ENCODE measurements at places on chromosomes 16 and 17. TPM values are rescaled to one million over a fixed set of nuclear protein-coding genes. Genes with fewer than 3 reads are reported as not detected.

GRCh38 chr17:32142038-32142856 is at the start of gene RHOT1:
Gene RHOT1 (plus strand): TSS chr17:32142502. CDS start chr17:32142693, 191 bp downstream.
- DNase-seq = peak; percentile 78

GRCh38 chr16:17333229-17333628 is 137.5 kb downstream of the XYLT1 start:
- no peak for DNase-seq

- DNase-seq = no peak
Measured at GRCh38 chr17:81045590-81046095, 10.7 kb downstream of the BAIAP2 start.

DNA sequence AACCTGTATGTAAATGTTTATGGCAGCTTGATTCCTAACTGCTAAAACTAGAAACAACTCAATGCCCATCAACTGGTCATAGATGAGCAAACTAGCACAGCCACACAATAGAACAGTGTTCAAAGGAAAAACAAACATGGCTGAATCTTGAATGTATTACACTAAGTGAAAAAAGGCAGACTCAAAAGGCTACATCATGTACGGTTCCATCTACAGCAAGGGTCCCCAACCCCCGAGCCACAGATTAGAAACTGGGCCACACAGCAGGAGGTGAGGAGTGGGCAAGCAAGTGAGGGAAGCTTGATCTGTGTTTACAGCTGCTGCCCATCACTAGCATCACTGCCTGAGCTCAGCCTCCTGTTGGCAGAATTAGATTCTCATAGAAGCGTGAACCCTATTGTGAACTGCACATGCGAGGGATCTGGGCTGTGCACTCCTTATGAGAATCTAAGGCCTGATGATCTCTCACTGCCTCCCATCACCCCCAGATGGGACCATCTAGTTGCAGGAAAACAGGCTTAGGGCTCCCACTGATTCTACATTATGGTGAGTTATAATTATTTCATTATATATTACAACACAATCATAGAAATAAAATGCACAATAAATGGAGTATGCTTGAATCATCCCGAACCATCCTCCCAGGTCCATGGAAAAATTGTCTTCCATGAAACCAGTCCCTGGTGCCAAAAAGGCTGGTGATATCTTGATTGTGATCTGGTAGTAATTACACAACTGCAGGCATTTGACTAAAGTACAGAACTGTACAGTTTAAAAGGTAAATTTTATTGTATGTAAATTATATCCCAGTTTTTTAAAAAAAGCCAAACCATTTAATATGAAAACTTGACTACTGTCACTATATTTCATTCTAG is 7.7 kb downstream of the CEP20 start:
- no peak for DNase-seq

GRCh38 chr16:85261204-85261603 is 148.9 kb upstream of the CIBAR2 start:
- no peak for DNase-seq

DNA sequence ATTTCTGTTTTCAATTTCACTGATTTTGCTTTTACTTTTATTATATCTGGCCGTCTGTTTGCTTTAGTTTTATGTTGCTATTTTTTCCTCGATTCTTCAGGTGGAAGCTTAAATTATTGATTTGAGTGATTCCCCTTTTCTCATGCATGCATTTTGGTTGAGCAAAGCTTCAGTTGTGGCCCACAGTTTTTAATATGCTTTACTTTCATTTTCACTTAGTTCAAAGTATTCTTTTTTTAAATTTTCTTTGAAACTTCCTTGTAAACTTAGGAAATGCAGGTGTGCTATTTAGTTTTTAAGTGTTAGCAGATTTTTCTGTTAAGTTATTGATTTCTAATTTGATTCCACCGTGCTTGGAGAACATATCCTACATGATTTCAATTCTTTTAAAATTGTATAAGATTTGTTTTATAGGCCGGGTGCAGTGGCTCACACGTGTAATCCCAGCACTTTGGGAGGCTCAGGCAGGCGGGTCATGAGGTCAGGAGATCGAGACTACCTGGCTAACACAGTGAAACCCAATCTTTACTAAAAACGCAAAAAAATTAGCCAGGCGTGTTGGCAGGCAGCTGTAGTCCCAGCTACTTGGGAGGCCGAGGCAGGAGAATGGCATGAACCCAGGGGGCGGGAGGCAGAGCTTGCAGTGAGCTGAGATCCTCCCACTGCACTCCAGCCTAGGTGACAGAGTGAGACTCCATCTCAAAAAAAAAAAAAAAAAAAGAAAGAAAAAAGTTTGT is 531.2 kb downstream of the KIF2B start:
- DNase-seq = no peak

- DNase-seq = no peak
Measured at GRCh38 chr17:65609749-65610148, 48.3 kb upstream of the AXIN2 start.

GRCh38 chr16:27439271-27440018 is 37.5 kb downstream of the IL21R start:
- DNase-seq = no peak

DNA sequence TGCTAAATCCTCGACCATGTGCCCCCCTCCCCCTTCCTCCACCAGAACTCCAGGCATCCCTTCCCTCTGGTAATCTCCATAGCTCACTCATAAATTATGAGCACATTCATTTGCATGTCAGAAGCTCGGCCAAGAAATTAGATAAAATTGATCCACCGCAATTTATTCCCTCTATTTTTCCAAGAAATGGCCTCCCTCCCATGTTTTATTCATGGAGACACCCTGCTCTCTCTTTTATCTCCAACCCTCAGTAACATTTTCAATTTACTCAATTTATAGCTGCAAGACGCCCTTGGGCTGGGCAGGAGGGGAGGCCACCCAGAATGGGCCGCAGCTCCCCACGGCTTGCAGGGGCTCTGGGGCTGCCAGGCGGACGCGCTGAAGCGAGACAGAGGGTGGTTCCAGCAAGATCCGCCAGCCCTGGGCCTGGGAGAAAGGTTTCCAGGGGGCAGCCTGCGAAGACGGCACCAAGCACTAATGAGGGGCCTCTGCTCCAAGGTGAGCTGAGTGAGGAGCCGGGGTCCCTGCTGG is 54.7 kb upstream of the ZNF423 start:
- DNase-seq = no peak

DNA sequence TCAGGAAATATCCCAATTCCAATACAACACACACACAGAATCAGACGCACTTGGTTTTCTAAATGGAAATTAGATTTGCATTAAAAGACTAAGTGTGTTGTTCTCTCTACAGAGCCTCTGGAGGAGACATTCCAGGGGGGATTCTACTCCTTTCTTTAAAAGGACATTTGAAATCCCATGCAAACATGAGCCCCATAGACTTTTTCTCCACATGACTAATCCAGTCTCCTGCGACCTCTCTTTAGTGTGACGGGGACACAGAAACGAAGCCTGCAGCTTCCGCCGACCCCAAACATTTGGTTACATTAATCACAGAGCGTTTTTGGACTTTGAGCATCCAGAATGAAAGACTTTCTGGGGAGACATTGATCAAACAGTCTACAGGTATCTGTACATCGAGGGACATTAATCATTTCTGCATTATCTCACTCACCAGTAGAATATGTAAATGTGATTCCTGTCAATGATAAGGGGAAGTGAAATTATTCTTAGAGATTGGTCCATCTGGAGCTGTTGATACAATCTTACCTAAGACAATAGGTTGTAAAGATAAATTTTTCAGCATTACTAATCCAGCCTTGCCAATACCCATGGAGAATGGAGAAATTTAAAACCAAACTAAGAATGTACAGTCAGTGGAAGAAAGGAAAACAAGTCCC is 103.4 kb upstream of the IRX3 start:
- no peak for DNase-seq

The AATK gene
- 5.4 TPM for total RNA-seq

- DNase-seq = peak; percentile 55
Measured at GRCh38 chr16:22674832-22675191, 139.2 kb upstream of the HS3ST2 start.

The PIGQ gene
- total RNA-seq = 20.8 TPM

The NTN1 gene
- 142 TPM for total RNA-seq

The ABCC6 gene
- total RNA-seq = 0.52 TPM

The C1QL1 gene
- total RNA-seq = 3.6 TPM

The TSPAN10 gene
- not detected for total RNA-seq

- DNase-seq = no peak
Measured at GRCh38 chr17:48551214-48551555, 6.3 kb upstream of the HOXB2 start.

- no peak for DNase-seq
Measured at GRCh38 chr17:57724729-57725125, 20.4 kb downstream of the CCDC182 start.

DNA sequence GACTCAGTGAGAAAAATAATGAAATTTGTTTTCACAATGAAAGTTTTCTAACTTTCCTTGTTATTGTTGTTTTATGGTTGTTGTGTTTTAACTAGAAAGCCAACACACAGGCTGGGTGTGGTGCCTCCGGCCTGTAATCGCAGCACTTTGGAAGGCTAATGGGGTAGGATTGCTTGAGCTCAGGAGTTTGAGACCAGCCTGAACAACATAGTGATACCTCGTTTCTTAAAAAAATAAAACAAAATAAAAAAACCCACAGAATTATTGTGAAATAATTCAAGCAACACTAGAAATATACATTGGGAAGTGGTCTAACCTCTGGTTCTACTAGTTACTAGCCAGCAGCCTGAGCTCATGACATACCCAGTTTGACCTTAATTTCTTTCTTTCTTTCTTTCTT is 630 bp downstream of the MILR1 start:
- no peak for DNase-seq

The PLA2G10 gene
- not detected for total RNA-seq

The OR1A1 gene
- not detected for total RNA-seq

DNA sequence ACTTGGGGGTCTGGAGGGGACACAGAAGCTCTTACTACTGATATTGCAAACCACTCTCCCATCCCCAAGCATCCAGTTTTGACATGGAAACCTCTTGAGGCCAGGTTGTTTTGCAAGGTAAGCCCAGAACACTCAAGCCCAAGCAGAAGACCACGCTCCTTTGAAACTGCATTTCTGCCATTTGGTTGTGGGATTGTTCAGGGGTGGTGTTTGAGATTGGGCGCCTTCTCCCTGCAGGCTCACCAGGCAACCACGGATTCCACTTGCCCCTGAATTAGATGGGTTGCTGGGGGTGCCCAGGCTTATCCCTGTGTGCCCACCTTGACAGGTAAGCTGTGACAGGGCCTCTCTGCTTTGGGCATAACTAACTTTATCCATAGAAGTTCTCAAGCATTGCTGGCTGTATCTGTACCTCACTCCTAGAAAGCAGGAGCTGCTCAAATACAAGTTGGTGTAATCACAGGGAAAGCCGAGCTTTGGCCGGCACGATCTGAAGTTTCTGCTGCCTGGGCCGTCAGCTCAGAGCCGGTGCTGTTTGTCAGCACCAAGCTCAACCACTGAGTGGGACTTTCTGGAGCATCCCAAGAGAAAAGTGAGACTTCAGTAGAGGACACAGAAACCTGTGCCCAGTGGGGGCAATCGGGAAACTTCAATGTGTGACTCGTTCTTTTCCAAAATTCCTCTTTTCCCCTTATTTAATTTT is 93.6 kb downstream of the CYLD start:
- no peak for DNase-seq

GRCh38 chr16:13873835-13874438 is 46.0 kb upstream of the ERCC4 start:
- DNase-seq = no peak

DNA sequence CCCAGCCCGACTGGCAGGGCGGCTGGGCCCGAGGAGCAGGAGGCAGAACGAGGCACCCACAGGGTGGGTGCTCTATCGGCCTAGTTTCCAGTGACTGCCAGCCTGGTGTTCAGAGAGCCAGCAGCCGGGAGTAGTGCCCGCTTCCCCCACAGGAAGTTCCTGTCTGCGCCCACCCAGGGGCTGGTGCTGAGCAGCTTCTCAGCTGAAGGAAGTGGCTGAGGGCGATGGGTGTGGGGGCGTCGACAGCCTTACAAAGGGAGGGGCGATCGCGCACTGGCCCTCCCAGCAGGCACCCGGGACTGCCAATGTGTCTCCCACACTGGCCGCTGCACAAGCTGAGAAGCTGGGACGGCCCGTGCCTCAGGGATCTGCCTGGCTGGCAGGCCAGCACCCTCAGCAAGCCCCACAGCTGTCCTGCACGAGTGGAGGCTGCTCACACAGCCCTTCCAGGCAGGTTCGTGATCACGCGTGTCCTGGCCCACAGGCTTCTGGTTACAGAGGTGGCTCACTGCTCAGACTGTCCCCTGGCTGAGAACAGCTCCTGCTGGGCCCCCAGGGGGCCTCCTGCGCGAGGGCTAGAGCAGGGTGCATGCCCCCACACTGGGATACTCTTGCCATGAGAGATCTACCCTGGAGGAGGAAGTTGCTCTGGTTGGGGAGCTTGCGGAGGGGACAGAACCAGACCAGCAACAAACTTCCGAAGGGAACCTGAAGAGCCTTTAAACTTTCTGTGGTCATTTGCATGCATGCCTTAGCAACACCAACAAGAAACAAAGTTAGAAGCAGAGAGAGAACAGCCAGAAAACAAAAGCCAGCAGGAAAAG is 2.5 kb downstream of the RNF166 start:
- no peak for DNase-seq

The KCNJ16 gene
- not detected for total RNA-seq

The HOXB1 gene
- not detected for total RNA-seq

The SUMO2 gene
- 58.1 TPM for total RNA-seq

- DNase-seq = no peak
Measured at GRCh38 chr17:19726631-19727376, 10.4 kb upstream of the SLC47A2 start.

The REXO5 gene
- 0.98 TPM for total RNA-seq

- no peak for DNase-seq
Measured at GRCh38 chr16:78679546-78679945, 580.1 kb downstream of the WWOX start.

GRCh38 chr16:83470416-83470815 is 337.4 kb upstream of the HSBP1 start:
- no peak for DNase-seq

DNA sequence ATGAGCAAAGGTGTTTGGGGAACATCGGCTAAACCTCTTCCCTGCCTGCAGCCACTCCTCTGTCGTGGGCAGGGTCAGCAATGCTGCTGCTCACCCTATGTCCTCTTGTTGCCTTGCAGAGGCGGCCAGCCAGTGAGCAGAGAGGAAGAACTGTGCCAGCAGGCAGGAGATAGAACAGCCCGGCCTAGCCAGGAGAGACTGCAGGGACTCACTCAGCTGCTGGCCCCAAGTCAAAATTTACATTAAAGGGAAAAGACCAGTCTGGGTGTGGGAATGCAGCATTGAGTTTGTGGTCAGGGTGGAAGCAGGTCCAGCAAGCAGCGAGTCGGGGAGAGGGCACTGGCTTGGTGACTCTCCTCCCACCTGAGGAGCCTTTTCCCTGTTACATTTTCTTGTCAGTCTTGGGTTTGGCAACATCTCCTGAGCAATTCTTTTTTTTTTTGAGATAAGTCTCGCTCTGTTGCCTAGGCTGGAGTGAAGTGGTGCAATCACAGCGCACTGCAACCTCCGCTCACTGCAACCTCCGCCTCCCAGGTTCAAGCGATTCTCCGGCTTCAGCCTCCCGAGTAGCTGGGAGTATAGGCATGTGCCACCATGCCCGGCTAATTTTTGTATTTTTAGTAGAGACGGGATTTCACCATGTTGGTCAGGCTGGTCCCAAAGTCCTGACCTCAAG is 22.7 kb downstream of the LIG3 start:
- no peak for DNase-seq

The TP53TG3 gene
- not detected for total RNA-seq
